ENCODE measurements at places on chromosomes 2 and 18. TPM values are rescaled to one million over a fixed set of nuclear protein-coding genes. Genes with fewer than 3 reads are reported as not detected.

Gene ZSWIM2
- not detected for polyA plus RNA-seq

Gene SLC23A3
- 0.90 TPM for polyA plus RNA-seq

Gene NOSTRIN
- polyA plus RNA-seq = 2.5 TPM

Gene CCDC141
- not detected for polyA plus RNA-seq

Gene CD8B2
- not detected for polyA plus RNA-seq

Gene ABCG8
- polyA plus RNA-seq = not detected

Gene RND3
- 56.8 TPM for polyA plus RNA-seq

Gene LIMS3
- not detected for polyA plus RNA-seq

DNA sequence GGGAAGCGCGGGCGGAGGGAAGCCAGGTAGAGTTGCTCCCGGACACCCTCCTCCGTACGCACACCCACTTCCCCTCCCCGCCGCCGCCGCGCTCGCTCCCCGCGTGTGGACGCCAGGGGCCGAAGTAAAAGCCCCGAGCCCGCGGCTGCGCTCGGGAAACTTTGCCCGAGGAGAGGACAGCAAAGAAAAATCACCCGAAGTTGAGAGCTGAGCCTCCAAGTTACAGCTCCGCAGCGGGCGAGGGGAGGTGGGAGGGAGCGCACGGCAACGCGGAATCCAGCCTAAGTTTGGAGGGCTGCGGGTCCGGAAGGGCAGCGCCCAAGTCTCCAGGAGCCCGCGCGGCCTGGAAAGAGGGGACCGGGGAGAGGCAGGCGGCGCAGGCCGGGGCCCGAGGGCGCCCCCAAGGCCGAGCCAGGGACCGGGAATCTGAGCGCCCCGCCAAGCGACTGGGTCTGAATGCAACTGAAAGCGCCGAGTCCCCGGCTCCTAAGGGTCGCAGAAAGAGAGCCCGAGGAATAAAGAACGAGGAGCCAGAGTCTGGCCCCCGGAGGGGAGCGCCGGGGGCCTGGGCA lies 706 bp upstream of the BCL11A start:
- peak; percentile 17 for DNase-seq

DNA sequence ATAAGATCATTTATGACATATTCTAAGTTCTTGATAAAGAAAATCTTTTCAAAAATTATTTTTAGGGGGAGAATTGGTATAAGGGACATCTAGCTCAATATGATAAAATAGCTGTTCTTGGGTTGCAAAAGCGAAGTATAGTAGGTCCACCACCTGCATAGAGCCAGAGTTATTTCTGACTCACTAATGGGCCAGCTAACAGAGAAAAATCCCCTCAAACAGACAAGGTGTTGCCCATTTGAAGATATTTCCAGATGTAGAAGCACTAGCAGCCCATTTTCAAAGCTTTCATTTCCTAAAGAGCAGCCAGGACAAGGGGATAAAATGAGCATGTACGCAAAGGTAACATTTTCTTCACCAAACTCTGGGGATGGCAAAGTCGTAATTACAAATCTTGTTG lies 165.7 kb upstream of the FN1 start:
- DNase-seq = no peak

DNA sequence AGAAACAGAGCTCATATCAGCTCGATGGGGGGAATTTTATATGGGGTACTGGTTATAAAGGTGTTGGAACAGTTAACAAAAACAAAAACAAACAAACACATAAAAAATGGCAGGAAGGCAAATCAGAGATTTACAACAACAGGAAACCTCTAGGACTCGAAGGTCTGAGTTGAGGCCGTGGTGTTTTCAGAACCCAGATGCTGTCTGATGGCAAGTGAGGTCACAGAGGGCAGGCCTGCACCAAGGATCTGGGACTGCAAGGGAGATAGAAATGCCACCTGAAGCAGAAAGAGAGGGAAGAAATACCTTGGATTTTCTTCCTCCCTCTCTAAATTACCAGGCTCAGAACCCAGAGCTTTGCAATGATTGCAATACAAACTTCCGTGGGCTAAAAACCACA lies 429.5 kb downstream of the ZNF521 start:
- no peak for DNase-seq

DNA sequence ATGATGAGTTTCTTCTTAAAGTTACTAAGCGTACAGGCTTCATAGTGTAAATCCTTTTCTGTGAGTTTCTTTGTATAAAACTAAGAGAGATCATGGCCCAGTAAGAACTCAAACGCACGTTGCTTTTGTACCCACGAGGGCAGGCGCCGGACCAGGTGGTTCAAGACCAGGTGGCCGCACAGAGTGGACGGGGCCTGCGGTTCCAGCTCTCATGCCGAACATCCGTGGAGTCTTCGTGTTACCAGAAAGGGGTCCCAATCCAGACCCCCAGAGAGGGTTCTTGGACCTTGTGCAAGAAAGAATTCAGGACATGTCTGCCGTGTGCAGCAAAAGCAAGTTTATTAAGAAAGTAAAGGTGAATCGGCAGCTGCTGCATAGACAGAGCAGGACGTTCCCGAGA lies 53.0 kb downstream of the KCNG2 start:
- no peak for DNase-seq

- DNase-seq = peak; percentile 11
Measured at GRCh38 chr2:162301151-162301804, 17.2 kb downstream of the IFIH1 start.

- no peak for DNase-seq
Measured at GRCh38 chr2:168643979-168644378, 158.5 kb upstream of the NOSTRIN start.

GRCh38 chr2:61853847-61854563 lies at the start of gene FAM161A:
TSS of gene FAM161A (minus strand) at chr2:61854060. CDS start at chr2:61854041, 19 bp downstream.
- DNase-seq = peak; percentile 75

DNA sequence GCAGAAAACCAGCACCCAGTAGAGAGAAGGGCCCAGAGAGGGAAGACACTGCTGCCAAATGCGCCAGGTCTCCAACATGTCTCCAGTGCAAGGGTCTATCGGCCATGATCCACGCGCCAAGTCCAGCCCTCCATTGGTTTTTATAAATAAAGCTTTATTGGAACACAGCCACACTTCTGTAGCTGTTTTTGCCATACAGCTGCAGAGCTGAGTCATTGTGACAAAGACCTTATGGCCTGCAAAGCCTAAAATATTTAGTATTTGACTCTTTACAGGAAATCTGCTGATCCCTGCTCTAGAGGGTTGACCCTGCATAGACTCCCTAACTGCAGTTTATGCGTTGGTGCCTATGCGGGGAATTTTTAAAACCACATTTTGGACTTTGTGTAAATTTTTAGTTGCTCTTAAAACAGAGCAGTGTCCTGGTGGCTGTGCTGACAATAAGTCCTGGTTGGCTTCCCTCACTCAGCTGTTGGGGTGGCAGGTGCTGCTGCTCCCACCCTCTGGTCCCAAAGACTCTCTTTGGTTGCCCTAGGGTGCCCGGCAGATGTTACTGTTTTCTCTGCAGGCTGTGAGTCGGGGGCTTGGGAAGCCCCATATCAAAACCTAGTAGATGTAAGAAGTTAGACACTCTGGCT lies 154.9 kb downstream of the CTIF start:
- no peak for DNase-seq

DNA sequence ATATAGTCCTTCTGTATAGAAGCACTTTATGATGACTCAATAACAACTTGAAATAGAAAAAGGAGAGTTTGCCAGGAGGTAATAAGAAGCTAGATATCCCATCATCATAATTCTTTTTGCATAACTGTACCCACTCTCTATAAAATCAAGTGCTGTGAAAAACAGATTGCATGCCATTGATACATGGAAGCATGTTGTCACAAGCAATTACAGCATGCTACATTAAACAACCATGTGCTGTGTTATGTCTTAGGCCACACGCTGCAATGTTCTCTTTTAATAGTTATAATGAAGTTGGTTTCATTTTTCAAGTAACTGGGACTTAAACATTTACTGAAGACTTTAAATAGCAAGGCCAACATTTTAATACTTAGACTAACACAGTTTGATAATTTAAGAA lies 264.2 kb downstream of the RPRM start:
- no peak for DNase-seq

DNA sequence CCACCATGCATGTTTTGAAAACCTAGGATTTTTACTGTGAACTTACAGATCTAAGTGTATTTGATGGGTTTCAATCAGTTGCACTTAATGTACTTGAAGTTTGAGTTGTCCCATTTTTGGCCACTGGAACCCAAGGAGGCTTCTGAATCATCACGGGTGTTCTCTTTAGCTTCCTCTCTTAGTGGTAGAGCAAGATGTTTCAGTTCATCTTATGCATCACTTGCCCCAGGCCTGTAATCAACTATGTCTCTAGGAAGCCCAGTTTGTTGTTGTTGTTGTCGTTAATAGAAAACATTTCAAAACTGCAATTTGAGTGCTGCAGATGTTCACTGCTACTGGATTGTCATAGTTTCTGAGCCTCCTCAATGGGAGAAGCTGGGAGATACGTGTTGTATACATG lies 97.0 kb downstream of the FHOD3 start:
- no peak for DNase-seq

DNA sequence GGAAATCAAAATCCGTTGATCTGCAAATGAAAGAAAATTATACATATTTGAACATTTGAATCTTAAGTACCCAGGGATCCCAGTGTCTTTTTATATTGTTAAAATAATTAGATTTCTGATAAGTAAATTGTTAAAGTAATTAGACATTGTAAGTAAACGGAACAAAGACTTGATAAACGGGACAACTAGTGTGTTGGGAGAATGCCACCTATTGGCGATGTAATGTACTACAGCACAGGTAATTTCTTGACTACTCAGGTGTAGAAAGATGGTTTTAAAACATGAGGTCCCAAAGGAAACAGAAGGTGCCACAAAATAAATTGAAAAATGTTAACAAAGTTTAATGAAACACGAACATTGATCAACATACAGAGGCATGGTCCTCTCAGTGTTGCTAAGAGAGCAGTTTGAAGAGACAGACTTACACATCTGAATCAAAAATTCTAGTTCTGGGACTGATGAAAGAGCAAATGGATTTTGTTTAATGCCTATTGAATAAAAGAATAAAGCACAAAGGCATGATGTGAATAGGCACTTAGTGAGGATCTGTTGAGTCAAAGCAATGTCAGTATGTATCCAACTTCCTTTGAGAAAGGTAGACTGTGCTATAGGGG lies 103.4 kb upstream of the RASGRP3 start:
- peak; percentile 61 for DNase-seq

GRCh38 chr18:32770666-32771168 lies 2.1 kb downstream of the KLHL14 start:
- DNase-seq = no peak

DNA sequence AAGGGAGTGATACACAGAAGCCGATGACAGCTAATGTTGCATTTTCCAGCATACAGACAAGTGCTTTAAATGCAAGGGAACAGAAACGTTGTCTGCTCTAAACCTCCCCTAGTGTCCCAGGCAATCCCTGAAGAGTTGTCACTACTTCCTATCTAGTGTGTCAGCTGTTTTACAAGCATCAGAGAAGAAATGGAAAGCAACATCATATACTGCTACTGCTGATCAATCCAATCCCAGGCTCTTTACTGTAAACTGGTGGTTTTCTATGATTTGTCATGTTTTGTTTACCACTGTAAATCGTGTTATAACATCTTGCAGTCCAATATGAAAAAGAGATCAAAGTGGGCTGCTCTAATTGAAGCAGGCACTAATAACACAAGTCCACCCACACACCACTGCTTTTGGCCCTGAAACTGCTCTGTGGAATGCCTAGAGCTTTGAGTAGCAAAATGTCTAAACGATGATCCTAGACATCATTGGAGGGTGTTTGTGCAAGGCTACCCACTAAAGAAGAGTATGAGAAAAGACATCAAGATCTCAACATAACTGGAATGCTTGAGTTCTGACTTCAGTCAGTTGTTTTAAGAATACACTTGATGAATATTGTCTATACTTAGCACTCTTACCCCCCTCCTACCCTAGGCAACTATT lies 18.1 kb upstream of the ROCK1 start:
- DNase-seq = no peak

GRCh38 chr2:139386401-139386800 lies 606.2 kb upstream of the NXPH2 start:
- no peak for DNase-seq

DNA sequence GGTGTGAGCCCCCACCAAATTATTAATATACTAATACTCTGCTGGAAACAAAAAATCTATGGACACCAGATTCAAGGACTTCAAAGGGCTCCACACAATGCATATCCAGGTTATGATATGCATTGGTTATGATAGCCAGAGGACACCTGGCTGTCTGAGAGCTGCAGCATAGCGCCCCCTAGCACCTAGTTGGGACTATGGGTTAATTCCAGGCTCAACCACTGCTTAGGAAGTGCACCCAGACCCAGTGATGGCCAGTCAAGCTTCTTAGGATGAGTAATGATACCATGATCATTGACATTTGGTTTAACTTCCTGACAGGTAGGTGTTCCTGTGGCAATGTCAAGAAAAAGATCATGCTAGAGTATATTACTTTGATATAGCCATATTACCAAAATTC lies 3.8 kb upstream of the FRZB start:
- peak; percentile 8 for DNase-seq

DNA sequence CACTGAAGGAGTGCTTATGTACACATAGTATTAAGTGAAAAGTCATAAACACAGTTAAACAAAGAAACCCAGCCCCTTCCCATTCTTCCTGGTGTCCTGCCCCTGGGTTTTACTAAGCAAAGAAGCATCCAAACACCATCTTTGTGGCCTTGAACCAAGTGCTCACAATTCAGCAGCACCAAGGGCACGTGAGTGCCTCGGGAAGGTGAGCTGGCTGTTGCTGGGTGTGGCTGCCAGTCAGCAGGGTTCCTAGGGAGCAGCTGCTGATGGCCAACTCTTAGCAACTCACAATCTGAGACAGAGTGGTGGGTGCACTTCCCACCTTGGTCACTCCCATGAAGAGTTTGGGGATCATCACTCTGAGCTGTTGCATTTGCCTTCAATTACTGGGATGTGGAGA lies 97.7 kb upstream of the PGAP1 start:
- DNase-seq = peak; percentile 22

DNA sequence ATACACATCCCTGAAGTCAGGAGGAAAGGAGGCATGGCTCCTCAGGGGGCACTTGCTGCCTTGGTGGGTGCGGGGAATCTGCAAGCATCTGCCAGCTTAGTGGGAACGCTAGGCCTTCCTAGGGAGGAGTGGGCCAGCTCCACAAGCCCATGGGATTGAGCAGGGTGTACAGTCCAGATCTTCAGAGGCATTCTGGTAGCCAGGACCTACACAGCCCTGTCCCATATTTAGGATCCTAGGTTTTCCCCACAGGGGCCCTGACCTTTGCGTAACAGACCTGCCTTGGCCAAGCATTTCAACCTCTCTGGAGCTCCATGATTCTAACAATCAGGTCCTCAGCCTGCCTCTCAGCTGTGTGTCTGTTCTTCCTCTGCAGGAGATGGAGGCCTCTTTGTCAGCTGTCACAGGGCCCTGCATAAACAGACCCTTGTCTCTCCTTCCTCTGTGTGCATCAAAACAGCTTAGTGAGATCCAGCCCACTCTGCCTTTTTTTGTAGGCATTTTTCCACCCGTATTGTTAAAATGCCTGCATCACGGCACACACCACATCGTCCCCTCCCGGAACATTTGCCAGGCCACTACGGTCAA lies 140.2 kb upstream of the NDUFV2 start:
- DNase-seq = no peak

All from A549 (cell line).